ENCODE measurements at places on chromosomes 3 and 15.

DNA sequence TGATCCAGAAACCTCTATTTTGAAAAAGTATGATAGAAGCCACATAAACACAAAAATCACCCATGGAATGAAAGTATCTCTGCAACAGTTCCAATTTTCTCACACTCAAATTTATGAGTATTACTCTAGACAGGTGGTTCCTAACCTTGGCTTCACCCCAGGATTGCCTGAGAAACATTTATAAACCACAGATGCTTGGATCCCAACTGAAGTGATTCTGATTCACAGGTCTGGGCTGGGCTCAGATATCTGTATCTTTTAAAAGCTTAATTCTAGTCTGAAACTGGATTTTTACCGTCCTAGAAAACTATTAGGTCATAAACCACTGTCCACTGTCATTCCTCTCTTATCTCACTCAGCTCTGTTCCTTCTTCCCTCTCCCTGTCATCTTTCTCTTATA, 7.4 kb upstream of the SST start:
- no peak for DNase-seq

DNA sequence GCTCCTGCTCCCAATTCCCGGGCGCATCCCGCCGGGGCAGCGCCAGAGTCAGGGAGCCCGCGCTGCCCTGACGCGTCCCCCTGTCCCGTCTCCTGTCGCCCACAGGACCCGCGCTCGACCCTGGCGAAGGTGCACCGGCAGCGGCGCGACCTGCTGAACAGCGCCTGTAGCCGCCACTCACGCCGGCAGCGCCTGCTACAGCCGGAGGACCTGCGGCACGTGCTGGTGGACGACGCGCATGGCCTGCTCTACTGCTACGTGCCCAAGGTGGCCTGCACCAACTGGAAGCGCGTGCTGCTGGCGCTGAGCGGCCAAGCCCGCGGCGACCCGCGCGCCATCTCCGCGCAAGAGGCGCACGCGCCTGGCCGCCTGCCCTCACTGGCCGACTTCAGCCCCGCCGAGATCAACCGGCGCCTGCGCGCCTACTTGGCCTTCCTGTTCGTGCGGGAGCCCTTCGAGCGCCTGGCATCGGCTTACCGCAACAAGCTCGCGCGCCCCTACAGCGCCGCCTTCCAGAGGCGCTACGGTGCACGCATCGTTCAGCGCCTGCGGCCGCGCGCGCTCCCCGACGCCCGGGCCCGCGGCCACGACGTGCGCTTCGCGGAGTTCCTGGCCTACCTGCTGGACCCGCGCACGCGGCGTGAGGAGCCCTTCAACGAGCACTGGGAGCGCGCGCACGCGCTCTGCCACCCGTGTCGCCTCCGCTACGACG, 16.9 kb downstream of the C3orf22 start:
- no peak for DNase-seq

DNA sequence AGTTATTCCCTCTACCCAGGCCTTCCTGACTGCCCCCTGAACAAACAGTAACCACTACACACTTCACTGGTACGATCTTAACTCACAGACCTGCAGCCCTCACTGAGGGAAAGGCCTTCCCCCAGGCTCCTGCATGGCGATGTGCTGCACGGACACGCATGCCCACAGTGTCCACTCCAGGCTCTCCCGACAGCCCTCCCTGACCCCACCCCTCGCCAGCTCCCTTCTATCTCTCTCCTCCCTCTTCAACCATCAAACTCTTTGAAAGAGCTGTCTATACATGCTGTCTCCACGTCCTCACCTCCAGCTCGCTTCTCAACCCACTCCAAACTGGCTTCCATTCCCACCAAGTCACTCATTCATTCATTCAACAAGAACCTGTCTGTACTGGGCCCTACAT, 3.9 kb downstream of the SCN5A start:
- no peak for DNase-seq

- DNase-seq: no peak
Measured at GRCh38 chr3:69669070-69669469, 70.2 kb upstream of the MITF start.

GRCh38 chr15:92159906-92160841, 233.5 kb upstream of the ST8SIA2 start:
- DNase-seq: no peak

GRCh38 chr15:57890351-57890750, 175.2 kb downstream of the ALDH1A2 start:
- DNase-seq: no peak

DNA sequence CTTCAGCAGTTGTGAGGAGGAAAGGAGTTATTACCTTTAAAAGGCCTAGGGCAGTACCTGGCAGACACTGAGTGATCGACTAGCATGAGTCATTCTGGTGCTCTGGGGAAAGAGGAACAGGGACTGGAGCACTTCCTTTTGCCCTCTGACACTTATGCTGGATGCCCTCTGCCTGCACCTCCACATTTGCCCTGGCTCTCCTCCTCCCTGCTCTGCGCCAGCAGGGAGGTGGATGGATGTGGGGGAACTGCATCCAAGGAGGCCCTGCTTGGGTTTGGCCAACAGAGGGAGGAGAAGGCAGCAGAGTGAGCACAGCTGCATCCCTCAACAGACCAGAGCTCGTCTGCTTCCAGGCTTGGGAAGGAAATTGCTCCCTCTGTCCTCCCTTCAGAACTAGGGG, 75.0 kb downstream of the SEMA5B start:
- DNase-seq: no peak

- no peak for DNase-seq
Measured at GRCh38 chr3:29557186-29557585, 276.3 kb downstream of the RBMS3 start.

GRCh38 chr3:118761291-118761606, 273.4 kb downstream of the IGSF11 start:
- DNase-seq: no peak

DNA sequence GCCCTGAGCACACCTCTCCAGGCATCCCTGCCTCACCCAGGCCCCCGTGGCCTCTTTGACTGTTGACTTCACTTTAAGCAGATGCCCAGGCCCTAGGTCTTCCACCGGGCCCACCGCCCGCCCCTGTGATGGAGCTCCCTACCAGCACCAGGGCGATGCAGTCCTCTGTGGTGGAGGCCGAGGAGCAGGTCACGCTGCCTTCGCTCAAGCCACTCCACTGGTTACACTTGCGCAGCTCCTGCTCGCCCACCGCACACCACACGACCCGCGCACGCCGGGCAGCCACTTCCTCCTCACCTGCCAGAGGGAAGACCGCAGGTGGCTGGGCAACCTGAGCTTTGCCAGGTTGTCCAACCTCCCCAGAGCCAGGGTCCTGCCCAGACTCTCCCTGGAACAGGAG, 16.0 kb downstream of the LTF start:
- no peak for DNase-seq

DNA sequence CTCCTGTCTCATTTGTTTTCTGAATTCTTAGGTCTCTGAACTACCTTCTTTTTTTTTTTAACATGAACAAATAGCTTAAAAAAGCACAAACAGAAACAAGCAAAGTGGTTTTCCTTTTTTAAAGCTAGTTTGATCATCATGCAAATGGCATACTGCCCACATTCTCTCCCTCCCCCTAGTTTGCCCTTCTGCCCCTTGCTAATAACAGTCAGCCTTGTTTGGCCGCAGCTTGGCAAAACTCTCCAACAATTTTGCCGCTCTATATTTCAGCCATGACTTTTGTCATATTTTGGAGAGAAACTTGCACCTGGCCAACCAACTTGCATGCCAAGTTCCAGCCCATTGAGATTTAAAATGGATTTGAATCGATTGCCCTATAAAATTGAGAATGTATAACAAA, 666.0 kb upstream of the NR2F2 start:
- no peak for DNase-seq

GRCh38 chr3:139127101-139127500, 82.4 kb upstream of the PRR23C start:
- peak; percentile 14 for DNase-seq

- DNase-seq: no peak
Measured at GRCh38 chr15:42315521-42315920, 42.3 kb upstream of the TMEM87A start.

DNA sequence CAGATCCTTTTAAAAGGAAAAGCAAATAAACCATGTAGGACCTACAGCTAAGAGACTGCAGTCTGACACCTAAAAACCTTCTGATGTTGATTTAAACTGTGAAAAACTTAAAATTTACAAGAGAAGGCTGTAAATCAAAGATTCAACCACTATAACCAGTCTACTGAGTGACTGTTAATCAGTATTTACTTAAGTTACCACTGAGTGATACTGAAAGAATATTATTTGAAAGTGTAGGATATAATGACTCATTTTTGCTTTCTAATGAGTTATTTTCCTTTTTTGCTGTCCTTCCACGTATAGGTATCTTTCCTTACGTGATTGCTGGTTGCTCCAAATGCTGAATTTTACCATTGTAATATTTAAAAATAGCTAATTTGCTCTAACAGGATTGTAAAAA, 44.6 kb downstream of the RFX7 start:
- no peak for DNase-seq

- no peak for DNase-seq
Measured at GRCh38 chr3:79286882-79287281, 480.9 kb downstream of the ROBO1 start.

- DNase-seq: peak; percentile 32
Measured at GRCh38 chr3:53196575-53197407, 35.8 kb downstream of the PRKCD start.

DNA sequence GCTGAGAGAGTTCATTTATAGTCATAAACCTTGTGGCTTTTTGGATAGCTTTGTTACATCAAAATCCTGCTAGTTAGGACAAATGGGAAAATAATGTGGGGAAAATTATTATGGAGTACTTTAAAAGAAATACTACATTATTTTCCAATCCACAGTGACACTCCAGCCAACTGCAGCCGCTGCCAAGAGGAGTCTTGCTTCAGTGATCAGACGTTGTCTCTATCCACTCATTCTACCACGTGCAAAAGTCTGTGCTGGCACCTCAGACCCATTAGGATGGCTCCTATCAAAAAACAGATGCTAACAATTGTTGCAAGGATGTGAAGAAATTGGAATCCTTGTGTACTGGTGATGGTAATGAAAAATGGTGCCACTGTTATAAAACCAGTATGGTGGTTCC, 128.6 kb upstream of the IQSEC1 start:
- no peak for DNase-seq

DNA sequence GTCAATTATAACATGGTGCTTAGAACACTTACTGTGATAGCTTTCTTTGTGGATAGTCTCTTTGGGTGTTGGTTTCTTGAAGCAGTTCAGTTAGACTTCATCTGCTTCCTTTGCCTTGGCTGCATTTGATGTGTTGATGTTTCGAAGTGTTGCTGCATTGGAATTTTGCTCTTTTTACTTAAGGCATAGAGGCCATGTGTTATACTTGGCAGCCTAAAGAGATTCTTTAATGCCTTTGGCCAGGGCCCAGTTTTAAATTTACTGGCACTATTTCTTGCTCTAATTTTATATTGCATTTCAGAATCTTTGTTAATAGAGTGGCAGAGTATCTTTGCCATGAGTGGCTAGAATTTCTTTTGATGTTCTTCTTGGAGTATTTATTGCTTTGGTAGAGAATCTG, 21.2 kb downstream of the NR1D2 start:
- no peak for DNase-seq

- DNase-seq: no peak
Measured at GRCh38 chr3:77373619-77374018, 333.7 kb downstream of the ROBO2 start.

- peak; percentile 68 for DNase-seq
Measured at GRCh38 chr15:80072285-80072994, 13.0 kb downstream of the ZFAND6 start.

DNA sequence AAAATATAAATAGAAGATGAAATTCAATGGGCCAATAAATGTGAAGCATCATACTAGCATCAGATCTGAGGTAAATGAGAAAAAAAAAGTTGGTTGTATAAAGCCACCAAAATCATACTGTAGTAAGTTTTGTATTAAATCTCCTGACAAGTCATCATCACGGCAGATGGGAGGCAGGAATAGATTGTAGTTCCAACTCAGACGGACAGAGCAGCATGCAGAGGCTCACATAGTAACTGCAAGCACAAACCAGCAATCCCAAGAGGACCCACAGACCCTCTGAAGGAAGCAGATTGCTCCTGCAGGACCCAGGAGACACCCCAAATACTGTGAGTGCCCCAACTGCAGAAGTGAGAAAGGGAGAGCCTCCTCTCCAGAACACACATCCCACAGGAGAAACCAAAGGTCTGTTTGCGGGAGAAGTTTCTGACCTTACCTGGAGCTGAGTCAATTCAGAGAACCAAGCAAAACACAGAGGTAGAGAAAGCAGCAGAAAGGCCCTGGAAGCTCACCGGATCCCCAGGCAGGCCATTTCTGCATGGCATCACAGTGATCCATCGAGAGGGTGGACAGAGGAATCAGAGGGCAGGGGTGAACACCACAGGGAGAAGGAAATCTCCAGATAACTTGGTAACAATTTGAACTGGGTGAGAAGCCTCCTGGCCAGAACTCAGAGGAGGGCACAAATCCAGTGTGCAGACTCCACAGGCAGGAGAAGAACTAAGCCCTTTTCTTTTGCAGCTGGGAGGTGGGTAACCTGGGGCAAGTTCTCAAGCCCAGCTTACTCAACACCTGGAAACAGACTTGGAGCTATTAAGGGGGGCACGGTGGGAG, 141.6 kb upstream of the ARHGEF26 start:
- no peak for DNase-seq

- DNase-seq: no peak
Measured at GRCh38 chr3:105352976-105353375, 13.7 kb upstream of the ALCAM start.

GRCh38 chr3:71559578-71560162, 23.9 kb downstream of the FOXP1 start:
- DNase-seq: no peak

DNA sequence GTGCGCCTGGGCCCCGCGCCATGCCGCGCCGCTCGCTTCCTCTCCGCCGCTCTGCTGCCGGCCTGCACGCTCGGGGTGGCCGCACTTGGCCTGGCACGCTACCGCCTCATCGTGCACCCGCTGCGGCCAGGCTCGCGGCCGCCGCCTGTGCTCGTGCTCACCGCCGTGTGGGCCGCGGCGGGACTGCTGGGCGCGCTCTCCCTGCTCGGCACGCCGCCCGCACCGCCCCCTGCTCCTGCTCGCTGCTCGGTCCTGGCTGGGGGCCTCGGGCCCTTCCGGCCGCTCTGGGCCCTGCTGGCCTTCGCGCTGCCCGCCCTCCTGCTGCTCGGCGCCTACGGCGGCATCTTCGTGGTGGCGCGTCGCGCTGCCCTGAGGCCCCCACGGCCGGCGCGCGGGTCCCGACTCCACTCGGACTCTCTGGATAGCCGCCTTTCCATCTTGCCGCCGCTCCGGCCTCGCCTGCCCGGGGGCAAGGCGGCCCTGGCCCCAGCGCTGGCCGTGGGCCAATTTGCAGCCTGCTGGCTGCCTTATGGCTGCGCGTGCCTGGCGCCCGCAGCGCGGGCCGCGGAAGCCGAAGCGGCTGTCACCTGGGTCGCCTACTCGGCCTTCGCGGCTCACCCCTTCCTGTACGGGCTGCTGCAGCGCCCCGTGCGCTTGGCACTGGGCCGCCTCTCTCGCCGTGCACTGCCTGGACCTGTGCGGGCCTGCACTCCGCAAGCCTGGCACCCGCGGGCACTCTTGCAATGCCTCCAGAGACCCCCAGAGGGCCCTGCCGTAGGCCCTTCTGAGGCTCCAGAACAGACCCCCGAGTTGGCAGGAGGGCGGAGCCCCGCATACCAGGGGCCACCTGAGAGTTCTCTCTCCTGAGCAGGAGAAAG, 951 bp downstream of the GPR62 start:
- peak; percentile 76 for DNase-seq

Data from globus pallidus (tissue), 1 donor.